T-helper 2 cell treated with Interferon-gamma antibody and Interleukin-4, amounts not matched to agents 5 μg/mL and 100 μg/mL, for 36 hours (primary cell): ENCODE measurements at places on chromosomes 3 and 15.

- H3K27me3 ChIP-seq, result no peaks in the 10 kb centered on the region
- H3K36me3 ChIP-seq, result no peaks in the 10 kb centered on the region
- H3K4me1 ChIP-seq, result no peaks in the 10 kb centered on the region
These were observed 55.0 kb upstream of the SOX14 start for GRCh38 chr3:137709011-137709601.

GRCh38 chr3:86702381-86702958 is 288.5 kb downstream of the VGLL3 start:
- no peaks in the 10 kb centered on the region for H3K4me1 ChIP-seq
- no peak for DNase-seq
- H3K27me3 ChIP-seq, result no peaks in the 10 kb centered on the region
- no peaks in the 10 kb centered on the region for H3K36me3 ChIP-seq
- H3K4me3 ChIP-seq, result no peak overlapping the region
- H3K27ac ChIP-seq, result no peak overlapping the region

- no peaks in the 10 kb centered on the region for H3K4me1 ChIP-seq
- H3K36me3 ChIP-seq, result no peaks in the 10 kb centered on the region
- H3K27me3 ChIP-seq, result no peaks in the 10 kb centered on the region
- DNase-seq, result no peak
- H3K27ac ChIP-seq, result no peak overlapping the region
- H3K4me3 ChIP-seq, result no peak overlapping the region
These were observed 83.5 kb downstream of the ADAMTS9 start for GRCh38 chr3:64604313-64604712.

- H3K27me3 ChIP-seq, result peaks cover 44% of the 10 kb centered on the region
- H3K4me1 ChIP-seq, result peaks cover 12% of the 10 kb centered on the region
- no peak for DNase-seq
- H3K27ac ChIP-seq, result no peak overlapping the region
- no peaks in the 10 kb centered on the region for H3K36me3 ChIP-seq
These were observed 18.2 kb upstream of the CORO2B start for GRCh38 chr15:68560501-68561113.

GRCh38 chr3:12750658-12751071 is 8.4 kb downstream of the TMEM40 start:
- DNase-seq, result peak; percentile 33
- peaks cover 2% of the 10 kb centered on the region for H3K27me3 ChIP-seq
- H3K4me3 ChIP-seq, result no peak overlapping the region
- no peaks in the 10 kb centered on the region for H3K36me3 ChIP-seq
- no peak overlapping the region for H3K27ac ChIP-seq

GRCh38 chr15:100929641-100930042 is 10.5 kb downstream of the LRRK1 start:
- H3K27me3 ChIP-seq, result peaks cover 9% of the 10 kb centered on the region
- no peak for DNase-seq
- H3K27ac ChIP-seq, result no peak overlapping the region

DNA sequence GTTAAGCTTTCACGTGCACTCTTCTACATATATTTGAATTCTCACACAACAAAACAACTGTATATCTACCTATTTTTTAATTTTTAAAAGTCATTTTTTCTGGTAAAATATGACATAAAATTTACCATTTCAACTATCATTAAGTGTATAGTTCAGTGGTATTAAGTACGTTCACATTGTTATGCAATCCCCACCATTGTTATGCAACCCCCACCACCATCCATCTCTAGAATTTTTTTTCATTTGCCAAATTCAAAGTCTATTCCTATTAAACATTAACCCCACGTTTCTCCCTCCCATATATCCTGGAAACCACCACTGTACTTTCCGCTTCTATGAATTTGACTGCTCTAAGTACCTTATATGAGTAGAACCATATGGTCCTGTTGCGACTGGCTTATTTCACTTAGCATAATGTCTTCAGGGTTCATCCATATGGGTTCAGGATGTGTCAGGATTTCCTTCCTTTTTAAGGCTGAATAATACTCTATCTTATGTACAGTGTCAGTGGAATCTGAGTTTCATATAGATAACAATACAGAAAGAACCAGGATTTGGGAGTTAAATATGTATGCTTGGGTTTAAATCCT is 279.2 kb downstream of the DOCK3 start:
- peaks cover 18% of the 10 kb centered on the region for H3K27me3 ChIP-seq
- no peak for DNase-seq
- no peak overlapping the region for H3K4me3 ChIP-seq
- H3K27ac ChIP-seq, result no peak overlapping the region

DNA sequence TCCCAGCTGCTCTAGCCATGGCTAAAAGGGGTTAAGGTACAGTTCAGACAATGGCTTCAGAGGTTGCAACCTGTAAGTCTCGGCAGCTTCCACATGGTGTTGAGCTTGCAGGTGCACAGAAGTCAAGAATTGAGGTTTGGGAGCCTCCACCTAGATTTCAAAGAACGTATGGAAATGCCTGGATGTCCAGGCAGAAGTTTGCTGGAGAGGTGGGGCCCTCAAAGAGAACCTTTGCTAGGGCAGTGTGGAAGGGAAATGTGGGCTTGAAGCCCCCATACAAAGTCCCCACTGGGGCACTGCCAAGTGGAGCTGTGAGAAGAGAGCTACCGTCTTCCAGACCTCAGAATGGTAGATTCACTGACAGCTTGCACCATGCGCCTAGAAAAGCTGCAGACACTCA is 73.7 kb downstream of the STT3B start:
- H3K27ac ChIP-seq, result no peak overlapping the region
- H3K27me3 ChIP-seq, result no peaks in the 10 kb centered on the region
- DNase-seq, result no peak
- no peak overlapping the region for H3K4me3 ChIP-seq
- H3K4me1 ChIP-seq, result peaks cover 10% of the 10 kb centered on the region
- peaks cover 82% of the 10 kb centered on the region for H3K36me3 ChIP-seq

DNA sequence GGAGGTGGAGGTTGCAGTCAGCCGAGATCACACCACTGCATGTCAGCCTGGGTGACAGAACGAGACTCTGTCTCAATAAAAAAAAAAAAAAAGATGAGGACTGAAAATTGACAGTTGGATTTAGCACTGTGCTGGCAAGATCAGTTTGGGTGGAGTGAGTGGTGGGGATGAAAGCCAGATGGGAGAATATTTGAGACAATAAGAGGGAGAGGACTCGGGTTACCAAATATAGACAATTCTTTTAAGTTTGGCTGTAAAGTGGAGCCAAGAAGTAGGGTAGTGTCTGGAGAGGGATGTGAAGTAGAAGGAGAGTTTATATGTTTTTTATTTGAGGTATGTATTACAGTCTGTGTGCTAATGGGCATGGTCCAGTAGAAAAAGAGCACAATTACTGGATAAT is 20.4 kb downstream of the TMOD3 start:
- peaks cover 4% of the 10 kb centered on the region for H3K36me3 ChIP-seq
- no peaks in the 10 kb centered on the region for H3K27me3 ChIP-seq
- no peak for DNase-seq
- no peak overlapping the region for H3K4me3 ChIP-seq
- H3K27ac ChIP-seq, result no peak overlapping the region

GRCh38 chr3:68996356-68996995 is 17.0 kb downstream of the EOGT start:
- peaks cover 6% of the 10 kb centered on the region for H3K4me1 ChIP-seq
- no peak overlapping the region for H3K27ac ChIP-seq
- H3K27me3 ChIP-seq, result no peaks in the 10 kb centered on the region
- H3K4me3 ChIP-seq, result no peak overlapping the region

GRCh38 chr3:187186375-187186774 is 10.9 kb upstream of the RTP1 start:
- H3K4me1 ChIP-seq, result peaks cover 4% of the 10 kb centered on the region
- no peak for DNase-seq
- H3K36me3 ChIP-seq, result no peaks in the 10 kb centered on the region
- H3K27ac ChIP-seq, result no peak overlapping the region

DNA sequence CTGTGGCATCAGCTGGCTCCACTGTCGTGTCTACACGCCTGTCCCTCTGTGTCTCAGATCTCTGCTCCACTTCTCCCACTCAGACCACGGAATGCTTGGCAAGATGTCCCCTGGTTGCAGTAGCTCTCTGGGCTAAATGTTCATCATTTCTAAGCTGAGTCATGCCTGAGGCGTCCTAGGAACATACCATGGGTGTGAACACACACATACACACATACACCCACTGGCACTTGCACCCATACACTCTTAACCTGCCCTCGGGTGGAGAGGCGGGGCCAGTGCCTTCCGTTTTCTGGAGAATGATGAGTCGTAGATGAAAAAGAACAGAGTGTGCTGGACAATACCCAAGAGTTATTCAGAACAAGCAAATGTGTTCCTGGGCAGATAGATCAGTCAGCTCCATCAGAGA is 72.4 kb downstream of the SENP2 start:
- H3K36me3 ChIP-seq, result no peaks in the 10 kb centered on the region
- DNase-seq, result peak; percentile 13
- H3K4me3 ChIP-seq, result no peak overlapping the region

- peaks cover 15% of the 10 kb centered on the region for H3K36me3 ChIP-seq
- DNase-seq, result no peak
- no peak overlapping the region for H3K4me3 ChIP-seq
- H3K27ac ChIP-seq, result peak overlapping the region; percentile 5
- no peaks in the 10 kb centered on the region for H3K27me3 ChIP-seq
These were observed 57.4 kb downstream of the NPTN start for GRCh38 chr15:73575636-73576247.

GRCh38 chr3:197017003-197017402 is 12.6 kb downstream of the MELTF start:
- H3K36me3 ChIP-seq, result no peaks in the 10 kb centered on the region
- DNase-seq, result no peak
- no peaks in the 10 kb centered on the region for H3K4me1 ChIP-seq
- peaks cover 9% of the 10 kb centered on the region for H3K27me3 ChIP-seq

DNA sequence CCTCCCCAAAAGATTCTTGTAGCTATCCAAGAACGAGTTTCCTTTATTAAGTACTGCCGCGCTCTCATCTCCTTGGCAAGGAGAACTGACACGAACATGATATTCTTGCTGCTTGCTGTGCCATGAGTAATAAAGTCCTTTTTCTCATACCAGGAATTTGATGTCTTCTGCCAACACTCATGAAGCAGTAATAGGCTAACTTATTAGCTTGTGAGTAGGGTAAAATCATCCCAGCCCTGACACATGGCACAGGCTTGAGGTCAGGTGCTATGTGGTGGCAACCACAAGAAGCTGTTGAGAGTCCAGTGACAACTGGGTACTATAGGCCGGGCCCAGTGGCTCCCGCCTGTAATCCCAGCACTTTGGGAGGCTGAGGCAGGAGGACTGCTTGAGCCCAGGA is 22.7 kb upstream of the UBXN7 start:
- H3K27ac ChIP-seq, result no peak overlapping the region
- H3K27me3 ChIP-seq, result no peaks in the 10 kb centered on the region
- no peak overlapping the region for H3K4me3 ChIP-seq
- no peak for DNase-seq

GRCh38 chr15:38885471-38885952 is 320.9 kb upstream of the RASGRP1 start:
- no peak for DNase-seq
- H3K4me1 ChIP-seq, result peaks cover 4% of the 10 kb centered on the region
- H3K4me3 ChIP-seq, result no peak overlapping the region
- peaks cover 9% of the 10 kb centered on the region for H3K27me3 ChIP-seq
- H3K36me3 ChIP-seq, result no peaks in the 10 kb centered on the region
- no peak overlapping the region for H3K27ac ChIP-seq

GRCh38 chr3:43785551-43785950 is 94.8 kb downstream of the ABHD5 start:
- no peak overlapping the region for H3K4me3 ChIP-seq
- H3K27me3 ChIP-seq, result no peaks in the 10 kb centered on the region
- H3K27ac ChIP-seq, result no peak overlapping the region
- no peak for DNase-seq

DNA sequence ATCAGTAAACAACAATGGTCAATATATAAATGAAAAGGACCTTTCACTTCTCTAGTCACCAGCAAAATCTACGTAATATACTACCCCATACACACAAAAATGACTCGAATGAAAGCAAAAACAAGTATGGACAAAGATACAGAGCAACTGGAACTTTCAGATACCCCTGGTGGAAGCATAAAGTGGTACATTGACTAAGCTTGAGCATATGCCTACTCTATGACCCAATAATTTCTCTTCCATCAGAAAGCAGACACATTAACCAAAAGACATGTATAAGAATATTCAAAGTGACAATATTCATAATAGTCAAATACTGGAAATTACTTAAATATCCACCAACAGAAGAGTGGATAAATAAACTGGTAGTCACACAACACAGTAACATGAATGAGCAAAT is 86.0 kb downstream of the EFL1 start:
- no peaks in the 10 kb centered on the region for H3K27me3 ChIP-seq
- H3K27ac ChIP-seq, result no peak overlapping the region
- H3K4me3 ChIP-seq, result no peak overlapping the region
- H3K36me3 ChIP-seq, result peaks cover 1% of the 10 kb centered on the region
- DNase-seq, result no peak
- H3K4me1 ChIP-seq, result peaks cover 2% of the 10 kb centered on the region

DNA sequence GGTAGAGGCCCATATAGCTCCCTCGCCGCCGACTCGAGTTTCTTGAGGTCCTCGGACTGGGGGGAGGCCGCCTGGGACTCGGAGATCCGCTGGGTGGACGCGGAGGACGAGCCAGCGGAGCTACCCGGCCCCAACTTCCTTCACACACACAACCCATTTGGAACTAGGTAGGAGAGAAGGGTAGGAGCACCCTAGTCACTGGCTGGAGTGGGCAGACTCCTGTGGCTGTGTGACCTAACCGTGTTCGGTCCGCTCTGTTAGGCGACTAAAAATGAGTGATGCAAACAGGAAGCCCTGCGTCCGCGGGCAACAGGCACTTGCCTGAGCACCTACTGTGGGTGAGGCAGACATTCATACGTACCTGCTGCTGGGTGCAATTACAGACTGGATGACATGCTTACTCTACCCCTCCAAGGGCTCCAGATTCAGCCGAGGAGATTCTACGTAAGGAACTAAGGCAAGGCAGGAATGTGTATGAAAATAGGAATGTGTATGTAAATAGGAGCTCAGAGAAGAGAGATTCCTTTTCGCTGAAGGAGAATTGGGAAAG is 4.6 kb upstream of the SIN3A start:
- H3K36me3 ChIP-seq, result peaks cover 3% of the 10 kb centered on the region
- no peaks in the 10 kb centered on the region for H3K27me3 ChIP-seq
- DNase-seq, result peak; percentile 63
- peaks cover 16% of the 10 kb centered on the region for H3K4me1 ChIP-seq
- H3K27ac ChIP-seq, result peak overlapping the region; percentile 80

DNA sequence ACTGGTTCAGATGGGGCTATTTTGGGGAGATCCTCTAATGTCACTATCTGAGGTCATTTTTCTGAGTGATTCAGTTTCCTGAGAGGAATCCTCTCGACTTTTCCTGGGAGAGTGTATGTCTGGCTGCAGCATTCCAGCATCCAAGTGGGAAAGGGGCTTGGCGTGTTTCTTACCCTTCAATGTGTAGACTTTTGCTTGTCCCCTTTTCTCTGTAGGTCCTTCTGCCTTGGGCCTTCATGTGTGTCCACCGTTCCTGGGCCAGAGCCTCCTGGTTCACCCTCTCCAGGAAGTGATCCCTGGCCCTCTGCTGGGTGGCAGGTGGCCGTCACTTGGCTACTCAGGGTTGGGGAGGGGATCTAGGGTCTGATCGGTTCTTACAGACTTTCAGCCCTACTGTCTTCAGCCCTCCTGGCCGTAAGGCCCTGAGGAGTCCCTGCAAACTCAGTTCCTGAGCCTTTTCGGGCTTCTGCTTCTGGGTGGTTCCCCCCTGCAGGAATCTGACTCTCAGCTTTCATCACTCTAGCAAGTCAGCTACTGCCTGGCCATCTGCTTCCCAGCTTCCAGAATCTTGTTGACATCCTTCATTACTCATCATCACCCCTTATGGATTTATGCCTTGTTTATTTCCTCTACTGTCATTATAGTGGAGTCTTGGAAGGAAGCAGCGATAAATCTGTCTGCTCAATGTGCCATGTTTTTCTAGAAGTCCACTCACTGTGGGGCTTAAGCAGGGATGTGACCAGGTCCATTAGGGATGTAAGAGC is 36.5 kb downstream of the GOLGA6L10 start:
- H3K4me1 ChIP-seq, result no peaks in the 10 kb centered on the region
- DNase-seq, result no peak
- no peak overlapping the region for H3K27ac ChIP-seq
- no peaks in the 10 kb centered on the region for H3K36me3 ChIP-seq
- H3K4me3 ChIP-seq, result no peak overlapping the region
